ENCODE measurements at places on chromosomes 11 and 22.

GRCh38 chr11:9037963-9038362, 34.2 kb upstream of the NRIP3 start:
- DNase-seq: no peak

DNA sequence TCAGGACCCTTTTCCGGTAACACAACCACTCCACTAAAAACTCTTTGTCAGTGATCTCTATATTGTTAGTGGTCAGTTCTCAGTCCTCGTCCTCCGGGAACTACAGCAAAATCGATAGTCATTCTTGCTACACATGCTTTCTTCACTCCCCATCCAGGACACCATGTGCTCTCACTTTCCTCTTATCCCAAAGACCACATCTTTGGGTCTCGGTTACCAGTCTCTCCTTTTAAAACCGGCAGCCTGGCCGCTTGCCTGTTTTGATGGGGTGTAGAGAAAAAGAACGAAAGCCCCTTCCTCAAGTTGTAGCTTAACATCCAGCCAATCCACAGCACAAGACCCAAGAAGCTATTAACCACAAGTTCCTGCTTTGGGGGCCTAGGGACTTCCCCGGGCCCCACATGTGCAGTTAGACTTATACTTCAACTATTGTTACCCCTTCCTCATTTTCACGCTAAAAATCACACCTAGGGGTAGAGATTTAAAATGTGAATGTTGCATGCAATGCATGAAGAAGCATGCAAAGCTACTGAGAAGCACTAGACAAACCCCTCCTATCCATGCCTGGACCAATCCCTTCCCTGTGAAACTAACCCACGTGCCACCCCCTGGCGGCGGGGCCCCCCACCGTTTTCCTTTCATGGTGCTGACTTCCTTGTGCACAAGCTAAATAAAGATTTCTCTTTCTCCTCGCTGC, 1.5 kb upstream of the TOLLIP start:
- no peak for DNase-seq

DNA sequence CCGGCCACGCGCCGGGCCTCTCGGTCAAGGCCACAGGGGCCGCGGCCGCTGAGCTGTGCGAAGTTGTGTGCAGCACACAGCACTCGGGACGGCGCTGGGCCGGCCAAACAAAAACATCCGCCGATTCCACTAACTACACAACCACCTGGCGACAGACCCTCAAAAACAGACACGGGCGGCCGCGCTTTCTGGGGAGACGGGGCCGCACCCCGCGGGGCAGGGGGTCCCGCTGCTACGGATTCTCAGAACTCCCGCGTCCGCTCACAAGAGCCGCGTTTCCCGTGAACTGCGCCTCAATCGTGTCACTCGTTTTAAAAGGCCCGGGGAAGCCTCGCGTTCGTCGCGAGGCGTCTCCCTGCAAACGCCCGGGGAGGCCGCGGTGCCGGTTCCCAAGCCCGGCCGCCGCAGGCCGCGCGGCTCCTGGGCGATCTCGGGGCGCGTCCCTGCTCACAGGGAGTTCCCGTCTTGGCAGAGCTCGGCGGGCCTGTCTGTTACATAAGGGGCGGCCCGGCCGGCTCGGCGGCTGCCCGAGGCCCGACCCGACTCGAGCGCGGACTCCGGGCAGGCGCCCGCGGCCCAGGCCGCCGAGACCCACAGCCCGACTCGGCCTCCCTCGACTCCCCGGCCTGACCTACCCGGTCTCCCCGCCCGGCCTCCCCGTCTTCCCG, 936 bp downstream of the BRD1 start:
- DNase-seq: no peak

DNA sequence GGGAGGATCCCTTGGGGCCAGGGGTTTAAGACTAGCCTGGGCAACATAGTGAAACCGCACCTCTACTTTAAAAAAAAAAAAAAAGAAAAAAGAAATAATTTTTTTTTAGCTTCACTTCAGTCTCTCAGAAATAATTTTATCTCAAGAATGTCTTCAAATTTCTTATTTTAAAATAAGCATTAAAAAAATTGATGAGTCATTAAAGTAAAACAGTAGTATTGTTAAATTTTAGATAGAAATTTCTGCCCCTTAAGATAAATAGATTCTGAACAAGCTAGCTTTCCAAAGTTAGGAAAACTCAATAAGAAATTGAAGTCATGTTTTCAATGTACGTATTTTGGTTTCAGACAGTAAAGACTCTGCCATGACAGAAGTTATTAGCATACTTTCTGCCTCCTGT, 7.7 kb upstream of the PACS1 start:
- DNase-seq: no peak

DNA sequence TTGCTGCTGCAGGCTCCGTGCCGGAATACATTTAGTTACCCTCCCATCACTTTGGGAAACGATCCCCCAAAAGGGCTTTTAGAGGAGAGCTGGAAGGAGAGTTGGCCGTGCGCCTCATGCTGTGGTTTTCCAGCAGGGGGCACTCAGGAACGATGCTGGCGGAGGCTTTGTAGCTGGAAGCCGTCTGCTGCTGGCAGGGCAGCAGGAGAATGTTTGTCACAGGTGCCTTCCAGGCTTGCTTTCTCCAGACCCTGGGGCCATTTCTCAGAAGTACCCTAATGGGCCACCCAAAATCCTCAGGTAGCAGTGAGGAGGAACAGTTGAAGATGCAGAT, 30.0 kb upstream of the CABP7 start:
- no peak for DNase-seq

- no peak for DNase-seq
Measured at GRCh38 chr22:38017272-38017920, 33.0 kb upstream of the SOX10 start.

DNA sequence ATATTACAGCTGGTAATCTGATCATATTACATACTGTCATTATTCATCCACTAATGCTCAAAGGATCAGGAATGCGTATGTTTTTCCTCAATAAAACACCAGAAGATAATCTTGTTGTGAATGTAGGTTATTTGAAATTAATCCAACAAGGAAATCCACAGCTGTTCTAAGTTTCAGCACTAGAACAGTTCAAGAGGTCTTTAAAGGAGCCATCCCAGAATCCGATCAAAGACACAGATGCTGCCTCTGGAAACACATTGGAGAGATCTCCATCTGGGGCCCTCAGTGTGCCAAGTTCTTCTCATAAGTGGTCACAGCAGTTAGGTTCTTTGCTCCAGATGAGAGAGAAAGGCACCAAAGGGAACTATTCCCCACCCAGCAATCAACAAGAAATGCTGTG, 1955.1 kb upstream of the RAG2 start:
- DNase-seq: no peak

DNA sequence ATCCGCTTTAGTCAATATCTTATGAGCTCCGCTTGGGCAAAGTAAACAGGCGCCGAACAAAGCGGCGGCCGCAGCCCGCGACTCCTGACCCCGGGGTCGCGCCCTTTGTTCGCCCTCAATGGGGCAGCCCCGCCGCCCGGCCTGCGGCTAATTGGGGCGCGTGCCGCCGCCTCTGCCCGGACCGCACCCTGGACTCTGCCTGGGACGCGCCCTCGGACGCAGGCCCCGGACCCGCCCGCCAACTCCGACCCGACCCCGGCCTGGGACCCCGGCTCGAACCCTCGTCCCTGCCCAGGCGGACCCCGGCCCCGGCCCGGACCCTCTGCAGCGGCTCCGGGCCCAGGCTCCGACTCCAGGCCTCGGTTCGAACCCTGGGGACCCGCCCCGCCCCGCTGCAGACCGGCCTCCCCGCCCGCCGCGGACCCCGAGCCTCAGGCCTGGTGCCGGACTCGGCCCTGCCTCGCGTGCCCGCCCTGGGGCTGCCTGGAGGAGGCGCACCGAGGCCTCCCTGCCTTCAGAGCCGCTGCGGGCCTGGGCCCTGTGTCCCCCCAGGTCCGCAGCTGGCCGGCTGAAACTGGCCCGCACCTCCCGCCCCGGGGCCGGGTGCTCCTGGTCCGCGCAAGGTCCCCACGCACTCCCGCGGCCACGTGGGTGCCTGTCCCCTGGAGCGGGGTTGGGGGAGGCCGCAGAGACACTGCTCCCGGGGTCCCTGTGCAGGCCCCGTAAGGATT, 84.7 kb upstream of the WNT7B start:
- DNase-seq: no peak

DNA sequence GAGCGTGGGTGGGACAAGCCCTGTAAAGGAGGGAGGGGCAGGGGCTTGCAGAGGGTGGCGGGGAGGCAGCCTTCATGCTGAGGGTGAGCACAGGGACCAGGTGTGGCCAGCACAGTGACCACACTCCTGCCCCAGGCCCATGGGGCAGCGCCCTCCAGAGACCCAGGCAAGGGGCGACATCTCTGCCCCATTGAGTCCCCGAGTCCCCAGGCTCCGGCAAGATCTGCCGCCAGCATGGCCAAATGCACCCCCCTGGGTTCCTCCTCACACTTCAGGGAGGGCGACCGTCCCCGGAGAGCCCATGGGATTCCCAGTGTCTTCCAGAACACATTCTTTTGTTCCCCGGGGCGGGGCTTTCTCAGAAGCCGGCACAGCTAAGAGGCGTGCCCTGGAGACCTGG, 362.5 kb downstream of the TBC1D22A start:
- DNase-seq: no peak

GRCh38 chr11:83456566-83456965, 170.4 kb upstream of the CCDC90B start:
- DNase-seq: no peak

- peak; percentile 77 for DNase-seq
Measured at GRCh38 chr22:45994491-45995404, 17.8 kb upstream of the WNT7B start.

DNA sequence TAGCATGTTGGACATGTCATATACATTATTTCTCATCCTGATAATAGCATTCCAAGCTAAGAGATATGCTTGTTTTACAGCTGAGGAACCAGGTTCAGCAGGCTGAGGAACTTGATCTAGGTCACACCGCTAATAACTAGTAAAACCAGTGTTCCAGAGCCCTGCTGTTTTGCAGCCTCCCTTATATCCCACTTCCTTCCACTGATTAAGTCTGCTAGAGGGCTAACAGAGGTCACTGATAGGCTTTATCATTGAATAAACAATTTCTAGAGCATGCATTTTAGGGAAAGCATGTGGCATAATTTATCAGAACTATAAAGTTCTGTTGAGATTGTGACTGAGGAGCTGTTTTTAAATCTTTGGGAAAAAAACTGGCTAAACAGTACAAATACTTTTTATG, 54.0 kb downstream of the UVRAG start:
- DNase-seq: no peak

GRCh38 chr22:24420072-24420976, 7.1 kb upstream of the ADORA2A start:
- no peak for DNase-seq

- no peak for DNase-seq
Measured at GRCh38 chr22:49270595-49271368, 556.9 kb downstream of the BRD1 start.

- DNase-seq: no peak
Measured at GRCh38 chr11:58745705-58746364, 14.1 kb upstream of the GLYAT start.

All from stimulated activated CD8-positive, alpha-beta memory T cell treated with anti-CD3 and anti-CD28 coated beads, Interleukin-4, amount 100 ng/mL, for 4 hours (primary cell).